ENCODE measurements at places on chromosomes 5 and 9. TPM values are rescaled to one million over a fixed set of nuclear protein-coding genes. Genes with fewer than 3 reads are reported as not detected.

The CREBRF gene
- total RNA-seq, result 15.7 TPM

The DBH gene
- total RNA-seq, result not detected

The ZNF300 gene
- 2.6 TPM for total RNA-seq

The XRCC4 gene
- total RNA-seq, result 9.3 TPM

The ZNF879 gene
- total RNA-seq, result 1.4 TPM

Measured in cardiac ventricle fibroblast (primary cell).